Aorta (tissue), 5 donors: ENCODE measurements at places on chromosomes 3 and 15. TPM values are rescaled to one million over a fixed set of nuclear protein-coding genes. Genes with fewer than 3 reads are reported as not detected.

DNA sequence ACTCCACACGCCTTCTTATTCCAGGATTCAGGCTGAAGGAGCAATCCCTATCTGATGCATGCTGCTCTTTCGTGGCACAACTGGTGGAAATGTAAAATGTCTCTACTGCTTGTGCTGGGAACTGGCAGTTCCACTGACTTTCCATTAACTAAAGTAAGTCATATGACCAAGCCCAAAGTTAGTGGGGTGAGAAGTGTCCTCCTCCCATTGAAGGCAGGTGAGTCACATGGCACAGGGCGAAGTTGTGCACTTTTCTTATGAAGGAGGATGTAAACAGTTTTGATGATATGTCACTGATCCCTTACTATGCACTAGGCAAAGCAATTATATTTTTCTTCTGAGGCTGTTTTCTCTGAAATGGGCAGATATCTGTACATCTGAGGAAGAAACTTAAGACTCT lies 51.6 kb downstream of the SLC7A14 start:
- H3K4me3 ChIP-seq: no peak overlapping the region
- DNase-seq: no peak
- no peaks in the 10 kb centered on the region for H3K27me3 ChIP-seq
- no peaks in the 10 kb centered on the region for H3K36me3 ChIP-seq
- no peak overlapping the region for H3K27ac ChIP-seq

GRCh38 chr15:94269954-94270353 lies 38.6 kb downstream of the MCTP2 start:
- no peak overlapping the region for H3K4me3 ChIP-seq
- no peaks in the 10 kb centered on the region for H3K4me1 ChIP-seq
- no peak overlapping the region for H3K27ac ChIP-seq
- DNase-seq: no peak

DNA sequence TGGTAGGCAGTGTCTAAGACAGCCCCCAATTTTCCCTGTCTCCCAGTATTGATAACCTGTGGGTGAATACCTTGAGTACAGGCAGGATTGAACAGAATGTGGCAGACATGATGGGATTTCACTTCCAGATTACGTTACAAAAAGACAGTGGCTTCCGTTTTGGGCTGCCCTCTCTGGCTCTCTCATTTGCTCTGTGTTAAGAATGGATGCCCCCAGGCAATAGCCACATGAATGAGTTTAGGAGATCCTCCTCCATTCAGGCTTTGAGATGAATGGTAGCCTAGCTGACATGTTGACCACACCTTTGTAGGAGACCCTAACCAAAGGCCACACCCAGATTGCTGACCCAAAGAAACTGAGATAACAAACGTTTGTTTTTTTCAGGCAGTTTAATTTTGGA lies 34.3 kb downstream of the UBXN7 start:
- H3K27ac ChIP-seq: no peak overlapping the region
- H3K36me3 ChIP-seq: peaks cover 1% of the 10 kb centered on the region
- no peaks in the 10 kb centered on the region for H3K4me1 ChIP-seq
- H3K27me3 ChIP-seq: no peaks in the 10 kb centered on the region

DNA sequence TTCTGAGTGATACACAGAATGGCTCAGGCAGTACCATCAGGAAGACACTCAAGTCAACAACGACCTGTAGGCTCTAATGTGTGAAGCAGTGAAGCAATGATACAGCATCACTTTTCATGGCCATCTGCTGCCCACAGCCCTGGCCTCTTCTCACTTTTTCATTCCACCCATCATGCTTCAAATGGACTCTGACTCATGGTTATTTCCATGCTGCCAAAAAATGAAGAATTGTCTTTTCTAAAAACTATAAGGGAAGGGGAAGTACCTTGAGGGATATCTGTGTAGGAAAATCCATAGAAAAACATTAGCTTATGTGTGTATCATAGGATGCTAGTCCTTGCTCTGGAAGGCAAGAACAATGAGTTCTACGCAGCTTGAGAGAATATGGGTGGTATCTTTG lies 11.5 kb downstream of the HGD start:
- no peak overlapping the region for H3K4me3 ChIP-seq
- H3K27ac ChIP-seq: no peak overlapping the region
- no peaks in the 10 kb centered on the region for H3K36me3 ChIP-seq
- DNase-seq: no peak
- no peaks in the 10 kb centered on the region for H3K4me1 ChIP-seq

DNA sequence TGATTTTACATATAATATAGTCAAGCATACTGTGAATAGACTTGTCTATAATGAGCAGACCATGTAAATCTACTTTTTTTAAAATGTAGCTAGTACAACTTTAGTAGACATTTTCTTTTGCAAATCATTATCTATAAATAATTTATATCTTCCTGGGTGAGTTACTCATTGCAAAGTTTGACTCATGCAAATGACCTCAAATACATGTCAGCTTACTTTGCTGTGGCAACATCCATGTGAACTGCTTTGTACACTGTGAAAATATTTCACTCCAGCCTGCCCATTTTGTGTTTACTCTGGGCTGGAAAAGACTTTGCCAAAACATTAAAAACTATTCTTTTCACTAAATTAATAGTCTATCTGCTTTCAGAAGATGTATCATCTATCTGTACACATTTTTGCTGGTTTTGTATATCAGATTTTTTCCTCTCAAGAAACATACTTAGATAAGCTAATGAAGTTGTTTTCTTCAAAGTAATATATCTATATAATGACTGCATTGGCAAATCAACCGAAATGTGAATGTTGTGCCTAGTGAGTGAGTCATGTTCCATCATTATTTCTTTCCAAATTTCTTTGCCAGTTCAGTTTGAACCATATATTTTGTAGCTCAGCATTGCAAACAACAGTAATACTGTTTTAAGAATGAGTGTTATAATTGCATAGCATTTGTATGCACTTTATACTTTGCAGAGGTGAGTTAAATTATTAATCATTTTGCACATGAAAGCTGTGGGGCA lies 26.5 kb downstream of the IGSF10 start:
- H3K4me1 ChIP-seq: no peaks in the 10 kb centered on the region
- H3K4me3 ChIP-seq: no peak overlapping the region
- DNase-seq: no peak
- no peak overlapping the region for H3K27ac ChIP-seq
- H3K27me3 ChIP-seq: no peaks in the 10 kb centered on the region
- H3K36me3 ChIP-seq: no peaks in the 10 kb centered on the region

DNA sequence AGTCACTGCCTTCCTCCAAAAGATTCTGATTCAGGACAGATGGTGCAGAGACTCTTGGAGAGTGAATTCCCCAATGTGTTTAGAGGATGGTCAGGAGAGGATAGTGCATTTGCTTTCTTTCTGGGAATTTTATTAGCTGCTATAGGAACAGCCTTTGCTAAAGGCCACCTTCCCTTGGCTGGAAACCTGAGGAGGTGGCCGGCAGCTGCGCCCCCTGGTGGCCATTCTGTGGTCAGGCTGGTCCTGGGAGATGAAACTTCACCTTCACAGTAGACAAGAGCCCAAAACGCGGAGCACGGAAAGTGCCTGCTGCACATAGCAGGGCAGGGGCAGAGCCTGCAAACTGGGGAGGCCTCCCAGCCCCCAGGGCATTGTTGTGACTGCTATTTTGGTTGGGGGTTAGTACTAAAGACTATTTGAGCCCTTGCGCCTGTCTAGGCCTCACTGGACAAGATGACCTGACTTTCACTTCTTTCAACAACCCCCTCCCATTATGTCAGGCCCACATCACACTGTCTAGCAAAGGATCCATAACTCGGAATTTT lies 34.3 kb downstream of the SEC22C start:
- DNase-seq: peak; percentile 91
- H3K27me3 ChIP-seq: no peaks in the 10 kb centered on the region
- no peak overlapping the region for H3K4me3 ChIP-seq
- no peak overlapping the region for H3K27ac ChIP-seq
- H3K4me1 ChIP-seq: no peaks in the 10 kb centered on the region

DNA sequence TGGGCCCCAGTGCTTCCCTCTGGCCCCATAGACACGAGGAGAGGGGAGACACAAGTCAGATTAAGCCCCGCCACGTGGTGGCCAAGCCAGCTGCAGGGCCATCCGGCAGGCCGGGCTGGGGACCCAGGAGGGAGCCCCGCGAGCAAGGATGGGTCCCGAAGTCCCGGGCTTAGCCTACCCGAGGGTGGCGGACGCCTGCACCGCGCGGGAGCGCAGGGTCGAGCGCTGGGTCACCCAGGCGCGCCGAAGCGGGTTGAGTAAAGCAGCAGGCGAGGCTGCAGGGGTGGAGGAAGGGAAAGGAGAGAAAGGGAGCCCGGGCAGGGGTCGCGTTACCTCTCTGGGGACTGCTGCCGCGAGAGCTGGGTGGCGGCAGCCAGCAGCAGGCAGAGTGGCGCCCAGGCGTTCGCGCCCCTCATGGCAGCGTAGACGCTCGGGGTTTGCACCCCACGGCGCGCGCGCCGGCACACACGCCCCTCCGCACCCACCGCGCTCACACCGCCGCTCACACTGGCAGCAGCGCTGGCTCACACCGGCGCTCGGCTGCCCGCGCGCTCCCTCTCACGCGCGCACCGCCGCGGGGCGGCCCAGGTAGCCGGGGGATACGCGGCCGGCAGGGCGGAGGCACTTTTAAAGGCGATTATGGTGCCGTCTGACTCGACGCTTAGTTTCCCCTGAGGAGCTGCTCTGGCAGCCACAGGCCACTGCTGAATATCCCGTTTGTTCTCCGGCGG lies at the start of gene PCOLCE2:
Gene PCOLCE2, minus strand, starts transcription at position 603 of the 731 bp plus-strand sequence. Its CDS starts 187 bp downstream, at position 416.
- no peak within 1 kb of the TSS for H3K27ac ChIP-seq
- peak within 1 kb of the TSS; percentile 70 for H3K4me3 ChIP-seq
- no peaks in the 10 kb centered on the region for H3K36me3 ChIP-seq
- no peaks in the 10 kb centered on the region for H3K4me1 ChIP-seq

GRCh38 chr3:188496390-188496789 lies 342.4 kb downstream of the LPP start:
- no peak for DNase-seq
- no peak overlapping the region for H3K4me3 ChIP-seq
- no peaks in the 10 kb centered on the region for H3K27me3 ChIP-seq
- H3K36me3 ChIP-seq: no peaks in the 10 kb centered on the region
- no peak overlapping the region for H3K27ac ChIP-seq
- H3K4me1 ChIP-seq: peaks cover 1% of the 10 kb centered on the region

DNA sequence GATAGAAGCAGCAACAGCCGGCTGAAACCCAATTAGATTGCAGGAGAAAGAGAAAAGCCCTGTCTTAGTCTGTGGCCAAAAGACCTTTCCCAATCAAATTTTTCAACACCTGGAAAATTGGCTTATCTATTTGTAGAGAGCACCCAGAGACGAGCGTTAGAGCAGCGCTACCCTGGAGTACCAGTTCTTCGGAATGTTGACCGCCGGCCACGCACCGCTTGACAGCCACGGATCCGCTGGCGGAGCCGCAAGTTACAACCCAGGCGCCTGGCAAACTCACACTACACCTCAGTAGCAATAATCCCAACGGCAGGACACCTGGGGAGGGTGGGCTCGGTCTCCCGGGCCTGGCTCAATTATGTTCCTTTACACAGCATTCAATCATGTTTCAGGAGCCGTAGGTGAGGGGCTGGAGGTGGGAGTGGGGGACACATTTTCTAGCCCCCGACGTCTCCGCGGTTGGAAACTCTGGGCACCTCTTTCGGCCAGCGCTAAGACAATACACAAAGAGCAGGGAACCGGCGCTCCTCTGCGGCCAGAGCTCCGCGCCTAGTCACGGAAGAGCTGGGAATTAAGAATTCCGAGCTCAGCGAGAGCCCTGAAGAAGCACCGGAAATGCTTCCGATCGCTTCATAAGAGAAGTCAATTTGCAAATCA lies 1.2 kb downstream of the MB21D2 start:
- H3K4me3 ChIP-seq: peak overlapping the region; percentile 55
- H3K27ac ChIP-seq: no peak overlapping the region
- no peaks in the 10 kb centered on the region for H3K27me3 ChIP-seq
- H3K4me1 ChIP-seq: peaks cover 5% of the 10 kb centered on the region
- no peaks in the 10 kb centered on the region for H3K36me3 ChIP-seq
- peak; percentile 78 for DNase-seq

DNA sequence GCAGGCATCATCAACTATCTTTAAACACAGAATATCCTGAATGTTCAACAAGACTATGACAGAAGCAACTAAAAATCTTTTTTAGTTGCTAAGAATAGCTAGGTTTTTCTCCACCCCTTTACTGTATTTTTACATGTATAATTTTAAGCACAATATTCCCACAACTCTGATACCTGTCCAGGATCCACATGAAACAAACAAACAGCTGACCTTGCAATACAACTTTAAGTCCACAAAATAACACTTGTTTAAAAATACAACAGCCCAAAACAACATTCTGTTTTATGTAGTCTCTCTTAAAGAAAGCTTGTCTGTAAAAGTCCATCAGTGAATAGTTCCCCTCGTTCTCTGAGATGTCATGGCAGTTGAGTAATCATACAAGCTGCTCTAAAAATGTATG lies 41.1 kb downstream of the IFT57 start:
- no peak for DNase-seq
- no peak overlapping the region for H3K4me3 ChIP-seq
- no peaks in the 10 kb centered on the region for H3K4me1 ChIP-seq
- no peak overlapping the region for H3K27ac ChIP-seq
- no peaks in the 10 kb centered on the region for H3K36me3 ChIP-seq

GRCh38 chr15:74541494-74542165 lies 610 bp downstream of the ARID3B start:
- H3K4me1 ChIP-seq: no peaks in the 10 kb centered on the region
- no peaks in the 10 kb centered on the region for H3K36me3 ChIP-seq
- H3K27ac ChIP-seq: no peak overlapping the region
- peak overlapping the region; percentile 90 for H3K4me3 ChIP-seq

- H3K27me3 ChIP-seq: no peaks in the 10 kb centered on the region
- H3K27ac ChIP-seq: peak overlapping the region; percentile 58
- H3K36me3 ChIP-seq: no peaks in the 10 kb centered on the region
- no peaks in the 10 kb centered on the region for H3K4me1 ChIP-seq
- H3K4me3 ChIP-seq: peak overlapping the region; percentile 77
Measured at GRCh38 chr15:99059010-99059981, 45.6 kb upstream of the SYNM start.

GRCh38 chr3:135865085-135865484 lies 100.4 kb upstream of the PPP2R3A start:
- no peaks in the 10 kb centered on the region for H3K4me1 ChIP-seq
- no peak for DNase-seq
- H3K27ac ChIP-seq: no peak overlapping the region
- no peaks in the 10 kb centered on the region for H3K36me3 ChIP-seq
- H3K27me3 ChIP-seq: no peaks in the 10 kb centered on the region

Gene FBN1
- polyA plus RNA-seq: 115 TPM

Gene RAD51
- 0.33 TPM for polyA plus RNA-seq

Gene ITGB5
- polyA plus RNA-seq: 101 TPM

Gene BTLA
- polyA plus RNA-seq: 0.13 TPM

Gene CYP1A2
- polyA plus RNA-seq: not detected
